ENCODE measurements at places on chromosomes 6 and 20.

DNA sequence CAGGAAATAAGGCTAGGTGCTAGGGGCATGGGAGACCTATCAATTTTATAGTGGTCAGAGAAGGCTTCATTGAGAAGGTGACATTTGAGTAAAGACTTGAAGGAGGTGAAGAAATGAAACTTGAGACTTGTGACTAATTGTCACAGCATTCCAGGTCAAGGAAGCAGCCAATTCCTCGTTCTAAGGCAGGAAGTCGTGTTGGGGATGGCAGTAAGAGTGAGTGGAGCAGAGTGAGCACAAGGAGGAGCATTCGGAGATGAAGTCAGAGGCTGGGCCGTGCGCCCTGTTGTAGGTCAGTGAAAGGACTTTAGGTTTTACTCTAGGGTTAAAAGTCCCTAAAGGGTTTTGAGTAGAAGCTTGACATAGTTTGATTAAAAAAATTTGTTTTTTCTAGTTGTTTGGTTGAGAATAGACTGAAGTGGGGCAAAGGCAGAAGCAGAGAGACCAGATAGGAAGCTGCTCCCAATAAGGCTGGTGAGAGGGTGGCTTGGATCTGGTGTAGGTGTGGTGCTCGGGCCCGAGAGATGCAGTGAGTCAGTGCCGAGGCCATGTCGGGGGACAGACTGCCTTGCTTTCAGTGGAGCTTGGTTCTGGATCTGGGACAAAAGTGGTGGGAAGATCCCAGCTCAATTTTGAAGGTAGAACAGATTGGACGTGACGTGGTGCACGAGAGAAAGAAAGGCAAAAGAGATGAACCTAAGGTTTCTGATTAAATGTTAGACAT is 2.6 kb upstream of the RSPH3 start:
- DNase-seq: no peak

- peak; percentile 29 for DNase-seq
Measured at GRCh38 chr20:43949741-43950618, 35.3 kb downstream of the TOX2 start.

DNA sequence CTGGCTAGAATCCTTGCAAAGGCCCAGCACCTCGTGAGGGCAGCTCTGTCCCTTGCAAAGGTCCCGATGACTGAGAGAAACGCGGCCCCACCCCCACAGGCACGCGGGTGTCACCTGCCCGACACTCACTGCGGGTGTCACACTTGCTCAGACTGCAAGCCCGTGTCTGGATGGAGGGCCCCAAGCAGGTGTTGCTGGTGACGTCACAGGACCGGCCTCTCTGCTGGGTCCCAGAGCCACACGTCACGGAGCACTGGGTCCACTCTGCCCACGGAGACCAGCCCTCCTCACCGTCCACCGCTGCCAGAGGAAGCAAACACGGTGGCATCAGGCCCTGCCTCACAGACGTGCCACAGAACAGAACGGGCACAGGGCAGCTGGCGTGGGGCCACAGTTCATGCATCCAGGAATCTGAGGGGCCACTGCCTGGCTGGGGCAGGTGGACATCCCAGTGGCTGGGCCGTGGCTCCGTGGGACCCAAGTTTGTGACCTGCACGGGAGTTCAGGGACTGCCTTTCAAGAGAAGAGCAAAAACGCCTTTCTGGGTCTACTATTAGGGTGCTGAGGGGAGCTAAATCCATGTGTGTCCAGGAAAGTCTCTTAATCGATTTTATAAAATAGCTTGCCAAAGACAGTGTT is 16.0 kb downstream of the THBS2 start:
- DNase-seq: no peak

DNA sequence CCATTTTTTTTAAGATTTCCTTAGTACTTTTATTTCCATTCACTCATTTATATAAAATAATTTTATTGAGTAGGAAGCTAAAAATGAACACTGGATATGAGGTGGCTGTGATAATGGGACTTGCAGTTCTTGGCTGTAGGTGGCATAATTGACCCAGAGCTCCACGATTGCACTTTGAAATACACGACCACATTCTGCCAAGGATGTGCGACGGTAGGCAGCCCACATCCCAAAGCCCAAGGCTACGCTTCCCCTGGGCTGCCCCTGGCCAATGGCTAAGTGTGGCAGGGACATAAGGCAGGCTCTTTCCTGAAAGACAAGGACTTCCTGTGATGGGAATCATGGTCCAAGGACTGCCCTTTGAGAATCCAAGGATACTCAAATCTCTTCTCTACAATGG is 43.7 kb upstream of the ADTRP start:
- no peak for DNase-seq

DNA sequence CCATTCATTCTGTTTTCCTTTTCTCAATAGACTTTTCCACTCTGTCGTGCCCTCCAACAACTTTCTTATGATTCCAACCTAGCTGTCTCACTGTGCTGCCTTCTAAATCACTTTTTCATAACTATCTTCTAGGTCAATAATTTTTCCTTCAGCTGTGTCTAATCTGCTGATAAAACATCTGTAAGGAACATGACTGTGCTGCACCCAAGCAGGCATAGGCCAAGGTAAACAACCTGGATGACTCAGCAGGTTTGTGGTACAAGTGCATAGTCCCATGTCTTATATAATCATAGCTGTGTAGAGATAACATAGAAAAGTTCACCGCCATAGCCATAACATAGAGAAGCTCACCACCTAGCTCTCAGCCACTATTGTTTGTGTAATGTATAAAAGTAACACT is 332.3 kb downstream of the PLCB1 start:
- DNase-seq: no peak

- DNase-seq: no peak
Measured at GRCh38 chr20:58640446-58640845, 10.6 kb upstream of the STX16 start.

GRCh38 chr6:90458353-90459224 is 128.3 kb downstream of the MAP3K7 start:
- no peak for DNase-seq

GRCh38 chr20:20521736-20522135 is 153.8 kb downstream of the INSM1 start:
- no peak for DNase-seq

DNA sequence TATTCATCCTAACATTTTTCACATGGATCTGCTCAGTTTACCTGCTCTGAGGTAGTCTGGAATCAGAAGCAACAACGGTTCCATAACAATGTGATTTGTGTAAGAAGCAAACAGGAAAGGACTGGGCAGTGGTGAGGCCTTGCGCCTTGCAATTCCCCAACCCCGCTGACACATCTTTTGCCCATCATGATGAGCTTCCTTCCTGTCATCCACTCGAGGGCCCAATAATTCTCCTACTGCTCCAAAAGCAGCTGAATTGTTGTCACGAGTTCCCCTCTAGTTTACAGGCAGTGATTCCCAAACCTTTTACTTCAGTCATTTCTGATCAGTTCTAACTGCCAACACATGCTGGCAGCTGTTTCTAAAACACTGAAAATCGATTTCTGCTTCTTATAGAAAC is 22.9 kb downstream of the STX7 start:
- no peak for DNase-seq

DNA sequence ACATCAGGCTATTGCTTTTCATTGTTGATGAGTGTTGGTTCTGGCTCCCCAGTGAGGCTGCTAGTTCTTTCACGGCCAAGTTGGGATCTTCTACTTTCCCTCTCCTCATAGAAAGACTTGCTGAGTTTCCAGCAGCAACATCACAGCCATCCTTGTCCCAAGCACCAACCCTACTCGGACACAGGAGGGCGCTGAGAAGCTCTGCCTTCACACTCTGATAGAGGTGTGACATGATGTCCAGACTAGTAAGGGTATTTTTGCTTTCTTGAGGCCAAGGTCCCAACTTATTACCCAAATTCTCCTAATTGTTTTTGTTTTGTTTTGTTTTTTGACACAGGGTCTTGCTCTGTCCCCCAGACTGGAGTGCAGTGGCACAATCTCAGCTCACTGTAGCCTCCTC is 3.0 kb upstream of the GCM1 start:
- no peak for DNase-seq

DNA sequence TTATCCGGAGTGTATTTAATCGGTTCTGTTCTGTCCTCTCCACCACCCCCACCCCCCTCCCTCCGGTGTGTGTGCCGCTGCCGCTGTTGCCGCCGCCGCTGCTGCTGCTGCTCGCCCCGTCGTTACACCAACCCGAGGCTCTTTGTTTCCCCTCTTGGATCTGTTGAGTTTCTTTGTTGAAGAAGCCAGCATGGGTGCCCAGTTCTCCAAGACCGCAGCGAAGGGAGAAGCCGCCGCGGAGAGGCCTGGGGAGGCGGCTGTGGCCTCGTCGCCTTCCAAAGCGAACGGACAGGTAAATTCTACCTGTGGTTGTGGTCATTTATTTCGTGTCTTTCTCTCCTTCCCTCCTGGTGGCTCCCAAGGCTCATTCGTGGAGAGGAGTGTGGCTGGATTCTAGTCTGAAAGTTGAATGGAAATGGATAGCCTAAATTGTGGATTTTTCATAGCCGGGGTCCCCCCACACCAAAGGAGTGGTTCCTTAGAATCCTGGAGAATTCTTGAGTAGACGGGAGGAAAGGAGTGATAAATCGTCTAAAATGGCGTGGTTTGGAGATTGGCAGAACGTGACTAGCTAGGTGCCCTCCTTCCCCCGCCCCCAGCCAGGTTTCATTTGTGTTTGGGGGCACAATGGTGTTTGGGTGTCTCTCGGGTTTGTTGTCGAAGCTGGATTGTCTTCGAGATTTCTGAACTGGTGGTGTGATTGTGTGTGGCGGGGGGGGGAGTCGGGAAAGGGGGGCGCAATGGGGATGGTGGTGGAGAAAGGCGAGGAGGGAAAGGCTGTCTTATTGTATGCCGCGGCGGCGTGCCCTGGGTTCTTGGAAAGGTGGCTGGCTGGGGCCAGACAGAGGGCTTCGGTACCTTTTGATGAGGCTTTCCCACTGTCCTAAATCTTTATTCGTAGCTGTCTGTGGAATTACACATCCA is 673 bp downstream of the MARCKS start:
- no peak for DNase-seq

DNA sequence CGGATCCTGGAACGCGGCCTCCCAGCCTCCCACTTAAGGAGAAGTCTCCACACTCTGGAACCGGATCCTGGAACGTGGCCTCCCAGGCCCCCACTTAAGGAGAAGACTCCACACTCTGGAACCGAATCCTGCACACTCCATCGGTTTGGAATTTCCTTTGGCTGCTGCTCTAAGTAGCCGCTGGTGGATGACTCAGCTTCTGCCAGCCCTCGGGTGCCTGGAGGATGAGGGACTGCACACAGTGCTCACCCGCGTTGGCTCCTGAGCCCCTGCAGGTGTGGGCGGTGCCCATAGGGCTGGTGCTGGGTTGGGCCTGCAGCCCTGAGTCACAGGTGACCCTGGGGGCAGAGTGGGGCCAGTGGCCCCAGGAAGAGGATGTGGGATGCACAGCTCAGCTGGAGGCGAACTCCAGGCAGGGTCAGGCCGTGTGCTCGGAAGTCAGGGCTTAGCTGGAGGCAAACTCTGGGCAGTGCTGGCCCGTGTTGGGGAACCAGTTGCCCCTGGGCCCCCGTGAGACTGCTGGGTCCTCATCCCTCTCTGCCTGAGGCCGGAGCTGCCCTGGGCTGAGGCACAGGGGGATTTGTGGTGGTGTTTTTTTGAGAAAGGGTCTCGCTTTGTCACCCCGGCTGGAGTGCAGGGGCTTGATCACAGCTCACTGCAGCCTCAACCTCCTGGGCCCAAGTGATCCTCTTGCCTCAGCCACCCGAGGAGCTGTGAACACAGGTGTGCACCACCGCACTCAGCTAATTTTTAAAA is 13.9 kb upstream of the TNFRSF6B start:
- no peak for DNase-seq

GRCh38 chr20:43306837-43307236 is 117.1 kb upstream of the PTPRT start:
- DNase-seq: no peak

GRCh38 chr6:13813621-13814175 is 659 bp downstream of the MCUR1 start:
- DNase-seq: peak; percentile 2

- no peak for DNase-seq
Measured at GRCh38 chr6:159090530-159091480, 46.0 kb upstream of the TAGAP start.

GRCh38 chr6:166244353-166245045 is 63.7 kb downstream of the PRR18 start:
- DNase-seq: no peak

- DNase-seq: no peak
Measured at GRCh38 chr20:20677186-20677585, 35.3 kb downstream of the RALGAPA2 start.

DNA sequence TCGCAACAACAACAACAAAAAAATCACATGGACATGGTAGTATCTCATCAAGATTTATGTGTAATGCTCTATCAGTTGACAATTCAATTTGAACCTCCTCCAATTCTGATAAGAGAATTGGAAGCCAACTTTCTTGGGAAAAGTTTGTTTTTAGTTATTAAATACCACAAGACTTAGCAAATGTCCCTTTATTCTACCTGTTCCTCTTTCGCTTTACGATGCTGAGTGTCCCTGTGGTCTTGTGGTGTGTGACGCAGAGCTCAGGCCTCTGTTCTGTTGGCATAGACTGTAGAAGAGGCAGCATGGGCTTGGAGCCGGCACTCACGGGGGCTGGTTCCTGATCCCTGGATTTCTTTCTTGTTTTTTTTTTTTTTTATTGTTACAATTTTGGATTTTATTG is 76.7 kb downstream of the PSMB1 start:
- no peak for DNase-seq

DNA sequence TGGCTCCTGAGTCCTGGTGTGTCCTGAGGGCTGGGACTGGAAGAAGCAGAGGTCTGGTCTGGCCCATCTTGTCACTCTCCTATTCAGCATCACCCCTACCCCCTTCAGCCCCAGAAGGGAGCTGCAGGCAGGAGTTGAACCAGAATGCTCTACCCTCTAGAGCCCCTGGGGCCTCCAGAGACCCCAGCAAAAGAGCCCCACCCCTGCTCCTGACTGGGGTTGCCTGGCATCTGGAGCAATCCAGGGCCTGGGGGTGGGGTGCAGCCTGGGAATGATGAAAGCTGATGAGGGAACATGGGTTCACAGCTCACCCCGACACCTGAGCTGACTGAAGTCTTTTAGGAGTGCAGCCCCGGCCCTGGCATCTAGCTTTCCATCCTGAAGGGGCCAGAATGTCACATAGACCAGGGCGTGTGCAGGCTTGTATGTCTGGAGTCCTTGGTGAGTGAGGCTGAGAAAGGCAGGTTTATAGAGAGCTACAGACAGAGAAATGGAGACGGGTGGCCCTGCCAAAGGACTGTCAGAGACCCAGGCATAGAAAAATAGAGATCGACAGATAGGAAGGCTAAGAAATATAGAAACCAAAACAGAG is 12.2 kb downstream of the FGD2 start:
- DNase-seq: no peak

DNA sequence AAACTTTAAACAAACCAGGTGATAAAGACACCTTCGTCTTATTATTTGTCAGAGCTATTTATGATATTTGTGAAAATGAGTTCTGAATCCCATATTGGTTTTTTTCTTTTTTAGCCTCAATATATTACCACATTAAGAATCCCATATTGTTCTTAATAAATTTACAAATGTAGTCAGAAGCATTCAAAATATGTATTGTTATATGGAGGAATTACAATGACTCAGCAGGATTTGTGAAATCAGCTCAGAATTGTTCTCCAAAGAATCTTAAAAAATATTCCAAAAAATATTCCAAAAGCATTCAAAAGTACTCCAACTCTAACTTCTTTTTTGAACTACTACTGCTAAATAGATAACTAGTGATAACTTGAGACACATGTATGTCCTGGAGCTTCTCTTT is 6.5 kb upstream of the ZNF343 start:
- DNase-seq: no peak

Data from activated CD8-positive, alpha-beta memory T cell treated with anti-CD3 and anti-CD28 coated beads for 1 hour (primary cell).